ENCODE measurements at places on chromosomes 1 and 21.

DNA sequence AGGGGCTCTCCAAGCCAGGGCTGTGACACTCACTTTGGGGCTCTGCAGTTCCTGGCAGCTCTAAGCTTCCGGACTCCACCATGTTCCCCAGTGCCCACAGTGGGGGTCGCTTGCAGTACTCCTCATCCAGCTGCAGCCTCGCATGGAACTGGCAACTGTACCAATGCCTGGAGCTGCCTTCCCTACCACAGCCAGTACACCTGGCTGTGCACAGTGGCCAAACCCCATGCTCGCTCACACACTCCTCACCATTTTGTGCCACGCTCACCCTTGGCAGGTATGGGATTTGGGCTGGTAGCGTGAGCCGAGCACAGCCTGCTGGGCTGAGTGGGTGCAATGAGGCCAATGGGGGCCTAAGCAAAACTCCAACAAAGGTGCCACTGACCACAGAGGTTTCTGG lies 1369.9 kb downstream of the KCNT2 start:
- no peak for DNase-seq

- no peak for DNase-seq
Measured at GRCh38 chr1:28518745-28519341, 13.0 kb downstream of the RCC1 start.

DNA sequence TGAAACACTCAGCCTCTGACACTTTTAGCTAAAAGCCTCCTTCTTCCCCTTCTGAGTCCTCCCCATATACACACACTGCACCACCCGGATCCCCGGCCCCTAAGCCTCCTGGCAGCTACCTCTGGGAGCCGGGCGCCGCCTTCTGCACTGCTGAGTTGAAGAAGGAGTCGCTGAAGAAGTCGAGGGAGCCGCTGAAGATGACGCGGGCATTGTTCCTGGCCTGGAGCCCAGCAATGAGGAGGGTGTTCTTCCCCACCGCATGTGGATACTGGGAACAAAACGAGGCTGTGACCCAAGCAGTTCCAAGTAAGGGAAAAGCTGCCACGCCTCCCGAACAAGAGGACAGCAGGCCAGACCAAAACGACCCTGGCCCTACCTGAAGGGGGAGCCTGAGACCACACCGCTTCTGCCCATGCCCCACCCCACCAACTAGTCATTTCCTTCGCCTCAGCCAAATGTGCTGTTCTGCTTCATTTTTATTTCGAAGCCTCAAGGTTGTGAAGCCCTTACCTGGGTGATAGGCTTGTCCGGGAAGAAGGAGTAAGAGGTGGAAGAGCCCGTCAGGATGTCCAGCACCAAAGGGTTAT lies 7.0 kb downstream of the DDOST start:
- no peak for DNase-seq

- peak; percentile 6 for DNase-seq
Measured at GRCh38 chr21:37582590-37582989, 216.0 kb downstream of the DYRK1A start.

- no peak for DNase-seq
Measured at GRCh38 chr21:28537371-28538079, 455.2 kb downstream of the LTN1 start.

DNA sequence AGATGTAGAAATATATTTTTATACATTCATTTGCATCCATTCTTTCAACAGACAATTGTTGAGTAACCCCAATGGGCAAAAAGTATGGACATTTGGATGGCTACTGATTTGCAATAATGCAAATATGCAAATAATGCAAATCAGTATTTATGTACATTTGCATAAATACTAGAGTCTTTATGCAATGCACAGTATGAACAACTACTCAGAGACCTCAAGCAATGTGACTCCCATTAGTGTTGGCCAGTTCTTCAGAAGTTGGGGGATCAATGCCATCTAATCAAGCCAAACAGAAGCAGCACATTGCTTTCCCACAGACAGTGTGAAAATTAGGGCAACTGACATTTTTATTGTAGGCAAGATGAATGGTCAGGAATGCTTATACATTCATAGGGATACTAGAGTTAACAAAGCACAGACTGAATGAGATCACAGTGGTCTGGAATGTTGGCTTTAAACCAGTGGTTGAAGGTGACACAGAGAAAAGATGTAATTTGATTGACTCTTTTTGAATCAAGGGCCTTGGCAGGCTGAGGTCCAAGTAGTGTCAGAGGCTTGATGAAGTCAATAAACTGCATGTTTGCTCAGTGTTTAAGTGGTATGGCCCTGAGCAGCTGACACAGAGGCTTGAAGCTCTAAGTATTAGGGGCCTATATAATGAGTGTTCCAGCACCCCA lies 256.6 kb downstream of the CTH start:
- DNase-seq = no peak

DNA sequence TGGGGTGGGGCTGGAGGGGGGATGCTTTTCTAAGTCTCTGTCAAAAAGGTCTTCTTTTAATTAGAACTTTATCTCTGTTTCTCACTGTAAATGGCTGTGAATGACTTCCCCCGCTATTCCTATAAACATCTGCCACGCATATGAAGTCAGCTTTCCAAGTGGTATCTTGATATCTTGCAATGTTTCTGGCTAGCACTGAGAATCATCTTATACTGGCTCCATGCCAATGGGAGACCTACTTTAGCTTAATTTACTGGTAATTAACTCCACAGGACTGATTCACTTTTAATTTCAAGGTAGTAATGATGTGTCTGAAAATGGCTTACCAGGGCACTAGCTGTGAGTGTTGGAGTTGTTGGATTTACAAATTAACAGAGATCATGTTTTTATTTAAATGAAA lies 4.3 kb downstream of the GPR88 start:
- DNase-seq = peak; percentile 78

GRCh38 chr1:84078108-84078841 lies 65.8 kb upstream of the PRKACB start:
- peak; percentile 9 for DNase-seq

DNA sequence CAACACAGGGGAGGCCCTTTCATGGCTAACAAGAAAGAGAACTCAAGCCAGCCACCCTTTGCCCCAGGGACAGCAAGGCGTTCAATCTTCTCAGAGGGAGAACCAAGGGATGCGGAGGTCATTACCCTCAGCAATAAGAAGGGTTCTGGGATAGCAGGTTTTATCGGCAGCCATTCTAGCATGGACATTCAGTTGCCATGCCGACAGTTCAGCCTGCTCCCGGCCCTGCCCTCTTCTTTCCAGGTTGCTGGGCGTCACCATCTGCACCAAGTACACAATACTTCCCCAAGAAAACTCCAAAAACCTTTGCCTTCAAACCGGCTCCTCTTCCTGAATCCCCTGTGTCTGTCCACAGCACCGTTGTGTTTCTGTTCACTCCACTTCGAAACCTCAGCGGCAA lies 47.1 kb downstream of the SYT2 start:
- DNase-seq = no peak

Data from NCI-H524 treated with DMSO at 0.1 percent for 48 hours (cell line).